ENCODE measurements at places on chromosomes 6 and 20.
A peak's percentile ranks its signal among the peaks of the same experiment; 100 is the strongest.

- no peak for DNase-seq
Measured at GRCh38 chr6:106518748-106519147, 110.5 kb downstream of the RTN4IP1 start.

DNA sequence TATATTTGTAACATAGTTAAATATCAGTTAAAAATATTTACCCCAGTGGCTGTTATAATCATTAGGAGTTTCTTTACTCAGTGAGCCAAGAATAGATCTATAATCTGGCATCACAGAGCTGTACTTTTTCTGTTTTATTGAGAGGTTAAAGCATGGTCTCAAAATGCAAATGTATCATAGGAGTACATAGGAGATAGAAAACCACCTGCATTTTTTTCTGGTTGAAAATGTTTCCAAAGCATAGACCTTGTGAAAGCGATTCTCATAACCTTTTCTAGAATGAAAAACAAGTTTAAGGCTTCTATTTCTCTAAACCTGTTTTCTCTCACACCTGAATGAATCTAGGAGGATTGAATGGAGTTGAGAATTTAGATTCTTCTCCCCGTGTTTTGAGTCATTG lies 14.4 kb downstream of the KCNQ5 start:
- no peak for DNase-seq

GRCh38 chr6:111844376-111844775 lies 28.9 kb downstream of the FYN start:
- no peak for DNase-seq

DNA sequence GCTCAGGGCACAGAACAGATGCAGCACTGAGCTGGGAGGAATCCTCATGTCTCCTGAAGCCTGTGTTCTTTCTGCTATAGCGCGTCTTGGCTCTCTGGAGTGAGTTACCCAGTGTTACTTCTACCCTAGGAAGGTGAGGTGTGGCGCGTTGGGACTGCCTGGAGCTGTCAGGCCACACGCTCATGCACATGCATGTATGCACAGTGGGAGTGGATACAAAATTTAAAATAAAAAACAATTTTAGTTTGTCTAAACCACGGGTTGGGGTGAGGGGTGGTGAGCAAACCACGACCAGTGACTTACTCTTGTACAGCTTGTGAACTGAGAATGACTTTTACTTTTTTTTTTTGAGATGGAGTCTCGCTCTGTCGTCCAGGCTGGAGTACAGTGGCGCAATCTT lies 298.6 kb upstream of the SUPT3H start:
- no peak for DNase-seq

DNA sequence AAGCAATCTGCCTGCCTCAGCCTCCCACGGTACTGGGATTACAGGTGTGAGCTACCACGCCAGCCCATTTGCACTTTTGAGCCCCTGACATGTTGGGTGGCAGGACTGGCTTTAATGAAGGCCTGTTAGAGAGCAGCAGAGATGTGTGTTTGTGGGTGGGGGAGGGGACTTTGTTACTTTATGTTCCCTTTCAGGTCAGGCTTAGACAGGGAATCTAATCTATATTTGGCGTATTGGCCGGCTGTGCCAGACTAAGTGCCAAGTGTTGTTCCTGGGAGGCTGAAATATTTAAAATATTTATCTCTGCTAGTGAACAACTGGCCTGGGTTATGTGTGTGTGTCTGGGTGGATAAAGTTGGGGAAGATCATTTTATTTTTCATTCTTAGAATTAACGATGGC lies 6.1 kb downstream of the GMPR start:
- no peak for DNase-seq

GRCh38 chr6:10248378-10248843 lies 166.5 kb downstream of the TFAP2A start:
- DNase-seq = no peak

- no peak for DNase-seq
Measured at GRCh38 chr6:125839879-125840278, 49.1 kb downstream of the NCOA7 start.

- DNase-seq = no peak
Measured at GRCh38 chr6:25481267-25481666, 170.7 kb upstream of the SCGN start.

DNA sequence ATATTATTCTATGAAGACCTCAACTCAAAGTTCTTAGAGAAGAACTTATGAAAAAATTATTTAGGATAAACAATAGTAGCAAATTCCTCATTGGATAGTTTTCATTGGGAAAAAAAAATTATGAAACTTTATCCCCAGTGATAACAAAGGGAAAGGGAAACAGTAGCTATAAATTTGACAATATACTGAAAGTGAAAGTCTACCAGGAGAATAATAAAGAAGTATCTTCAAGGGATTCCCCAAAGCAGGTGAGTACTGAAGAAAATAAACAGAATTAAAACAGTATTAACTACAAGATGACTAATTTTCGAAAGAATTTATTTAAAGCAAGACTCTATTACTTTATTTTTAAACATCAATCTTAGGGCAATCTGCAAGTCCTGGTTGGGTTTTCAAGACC lies 56.4 kb downstream of the REPS1 start:
- DNase-seq = no peak

- no peak for DNase-seq
Measured at GRCh38 chr6:127103482-127103881, 15.0 kb upstream of the RSPO3 start.

GRCh38 chr6:32883789-32884188 lies 29.8 kb downstream of the PSMB9 start:
- no peak for DNase-seq

- no peak for DNase-seq
Measured at GRCh38 chr6:46104209-46104608, 25.6 kb upstream of the ENPP4 start.

DNA sequence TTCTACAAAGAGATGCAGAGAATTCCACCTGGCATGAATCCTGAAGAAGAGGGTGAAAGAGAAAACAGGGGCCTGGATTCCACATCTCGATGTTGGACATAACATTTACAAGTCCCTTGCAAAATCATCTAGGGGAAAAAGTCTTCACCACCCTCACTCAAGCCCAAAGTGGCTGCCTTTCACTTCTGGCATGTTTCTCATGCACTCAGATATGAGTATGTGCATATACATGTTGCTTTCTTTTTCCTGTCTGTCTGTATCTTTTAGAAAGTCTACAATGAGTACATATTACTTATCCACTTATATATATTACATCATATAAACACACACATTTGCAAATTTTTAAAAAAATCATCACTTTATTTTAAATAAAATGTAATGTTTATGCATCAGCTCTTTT lies 159.3 kb downstream of the KIF6 start:
- no peak for DNase-seq

- DNase-seq = no peak
Measured at GRCh38 chr20:53748176-53748575, 154.5 kb upstream of the ZNF217 start.

DNA sequence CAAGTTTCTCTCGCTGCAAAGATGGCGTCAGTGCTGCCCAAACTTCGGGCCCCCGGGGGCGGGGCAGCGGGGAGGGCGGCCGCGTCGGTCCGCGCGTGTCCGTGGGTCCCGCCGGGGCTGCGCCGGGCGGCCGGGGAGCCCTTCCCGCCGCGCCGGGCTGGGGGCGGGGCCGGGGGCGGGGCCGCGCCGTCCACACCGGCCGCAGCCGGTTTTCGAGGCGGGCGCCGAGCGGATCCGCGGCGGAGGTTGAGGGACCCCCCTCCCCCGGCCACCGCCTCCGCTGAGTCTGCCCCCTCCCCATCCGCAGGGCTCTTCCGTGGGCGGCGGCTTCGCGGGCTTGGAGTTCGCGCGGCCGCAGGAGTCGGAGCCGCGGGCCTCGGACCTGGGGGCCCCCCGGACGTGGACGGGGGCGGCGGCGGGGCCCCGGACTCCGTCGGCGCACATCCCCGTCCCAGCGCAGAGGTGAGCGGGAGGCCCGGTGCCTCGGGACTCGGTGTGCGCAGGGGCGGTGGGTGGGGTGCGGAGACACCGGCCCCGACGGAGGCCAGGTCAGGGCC lies 572 bp downstream of the SLC2A4RG start:
- DNase-seq = peak; percentile 33

- DNase-seq = peak; percentile 53
Measured at GRCh38 chr6:43575105-43575771, 600 bp downstream of the XPO5 start.

- peak; percentile 41 for DNase-seq
Measured at GRCh38 chr20:5933802-5934436, 16.4 kb downstream of the TRMT6 start.

- no peak for DNase-seq
Measured at GRCh38 chr6:20559924-20560551, 25.8 kb downstream of the CDKAL1 start.

DNA sequence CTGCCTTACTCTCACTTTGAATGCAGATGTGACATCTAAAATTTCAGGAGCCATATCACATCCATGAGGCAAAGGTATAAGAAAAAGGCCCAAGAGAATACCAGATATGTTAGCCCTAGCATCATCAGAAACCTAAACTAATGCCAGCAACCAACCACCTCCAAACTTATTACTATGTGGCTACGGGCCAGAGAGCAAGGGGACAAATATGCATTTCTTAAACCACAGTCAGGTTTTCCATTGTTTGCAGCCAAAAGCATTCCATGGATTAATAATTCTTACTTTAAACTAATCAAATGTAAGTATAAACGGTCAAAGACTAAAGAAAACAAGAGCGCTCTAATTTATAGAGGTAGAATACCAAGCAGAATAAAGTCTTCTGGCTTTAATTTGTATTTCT lies 84.7 kb downstream of the TASP1 start:
- no peak for DNase-seq

DNA sequence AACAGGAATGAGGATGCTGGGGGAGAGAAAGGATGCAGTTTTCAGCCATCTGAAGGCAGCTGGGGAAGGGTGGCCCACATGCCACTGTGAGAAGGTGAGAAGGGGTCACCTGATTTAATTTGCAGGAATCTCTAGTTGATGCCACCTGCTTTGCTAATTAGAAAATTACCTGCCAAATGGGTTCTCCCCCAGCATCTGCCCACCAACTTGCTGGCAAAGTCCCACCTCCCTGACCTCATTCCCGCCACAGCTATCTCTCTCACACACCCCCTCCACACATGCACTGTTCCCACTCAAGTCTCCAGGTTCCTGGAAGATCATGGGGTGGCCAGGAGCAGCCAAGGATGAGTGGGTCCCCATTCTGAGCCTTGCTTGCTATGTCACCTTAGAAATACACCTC lies 70.7 kb downstream of the LRFN2 start:
- DNase-seq = no peak

GRCh38 chr6:129936329-129937165 lies 75.4 kb upstream of the TMEM244 start:
- peak; percentile 66 for DNase-seq

- no peak for DNase-seq
Measured at GRCh38 chr6:3032986-3033385, 33.3 kb downstream of the NQO2 start.

DNA sequence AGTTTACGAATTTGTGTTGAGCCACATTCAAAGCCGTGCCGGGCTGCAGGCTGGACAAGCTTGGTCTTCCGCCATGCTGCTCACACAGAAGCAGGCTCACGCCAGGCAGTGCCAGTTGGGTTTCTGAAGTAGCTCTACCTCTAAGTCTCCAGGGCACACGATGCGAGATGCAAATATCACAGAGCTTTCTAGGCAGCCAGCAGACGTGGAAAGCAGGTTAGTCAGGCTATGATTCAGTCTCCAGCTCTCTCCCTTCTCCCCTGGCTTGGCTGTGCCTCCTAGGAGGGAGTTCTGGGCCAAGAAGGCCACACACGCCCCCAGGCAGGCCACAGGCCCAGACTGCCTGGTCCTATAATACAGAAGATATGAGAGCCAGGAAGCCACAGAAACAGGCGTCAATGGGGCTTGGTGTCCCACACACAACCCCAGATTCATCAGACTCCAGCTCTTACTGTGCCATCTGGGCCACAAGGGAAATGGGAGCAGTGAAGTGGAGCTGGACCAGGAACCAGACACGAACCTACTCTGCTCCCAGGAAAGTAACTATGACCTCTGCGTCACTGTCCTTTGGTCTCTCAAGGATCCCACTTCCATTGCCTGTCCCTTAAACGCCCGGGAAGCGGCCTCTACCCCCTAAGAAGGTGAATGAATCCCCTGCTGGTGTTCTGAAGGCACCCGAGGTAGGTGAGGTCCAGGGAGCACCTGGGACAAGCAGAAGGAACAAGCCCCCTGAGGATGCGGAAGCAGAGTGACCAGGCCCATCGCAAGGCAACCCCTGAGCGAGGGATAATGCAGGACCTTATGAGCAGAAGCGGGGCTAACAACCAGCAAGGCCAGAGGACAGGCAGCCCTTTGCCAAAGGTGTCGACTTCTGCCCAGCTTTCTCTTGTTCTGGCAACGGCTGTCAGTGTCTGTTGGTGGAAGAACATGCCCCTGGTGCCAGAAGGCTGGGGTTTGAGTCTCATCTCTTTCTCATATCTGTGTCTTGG lies 61.2 kb downstream of the GFOD1 start:
- DNase-seq = no peak

DNA sequence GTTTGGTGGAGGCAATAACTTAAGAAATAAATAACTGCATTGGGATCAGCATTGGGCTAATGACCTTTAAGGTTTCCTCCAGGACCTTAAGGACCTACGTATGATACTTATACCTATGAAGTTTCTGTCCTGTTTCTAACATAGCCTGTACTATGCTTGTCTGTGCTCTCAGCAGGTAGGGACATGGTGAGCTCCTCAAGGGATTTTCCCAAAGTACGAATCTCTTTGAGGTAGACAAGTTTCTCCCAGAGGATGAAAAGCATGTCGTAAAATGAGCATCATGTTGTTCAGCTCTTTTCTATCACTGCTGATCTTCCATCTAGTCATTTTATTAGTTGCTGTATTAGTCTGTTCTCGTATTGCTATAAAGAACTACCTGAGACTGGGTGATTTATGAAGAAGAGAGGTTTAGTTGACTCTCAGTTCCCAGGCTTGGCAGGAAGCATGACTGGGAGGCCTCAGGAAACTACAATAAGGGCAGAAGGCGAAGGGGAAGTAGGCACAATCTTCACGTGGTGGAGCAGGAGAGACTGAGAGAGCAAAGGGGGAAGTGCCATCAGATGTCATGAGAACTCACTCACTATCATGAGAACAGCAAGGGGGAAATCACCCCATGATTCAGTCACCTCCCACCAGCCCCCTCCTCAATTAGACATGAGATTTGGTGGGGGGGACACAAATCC lies 77.8 kb upstream of the TGM3 start:
- no peak for DNase-seq

- DNase-seq = no peak
Measured at GRCh38 chr6:105797983-105798453, 288.1 kb upstream of the PRDM1 start.

- no peak for DNase-seq
Measured at GRCh38 chr6:56076033-56076432, 171.3 kb downstream of the COL21A1 start.

DNA sequence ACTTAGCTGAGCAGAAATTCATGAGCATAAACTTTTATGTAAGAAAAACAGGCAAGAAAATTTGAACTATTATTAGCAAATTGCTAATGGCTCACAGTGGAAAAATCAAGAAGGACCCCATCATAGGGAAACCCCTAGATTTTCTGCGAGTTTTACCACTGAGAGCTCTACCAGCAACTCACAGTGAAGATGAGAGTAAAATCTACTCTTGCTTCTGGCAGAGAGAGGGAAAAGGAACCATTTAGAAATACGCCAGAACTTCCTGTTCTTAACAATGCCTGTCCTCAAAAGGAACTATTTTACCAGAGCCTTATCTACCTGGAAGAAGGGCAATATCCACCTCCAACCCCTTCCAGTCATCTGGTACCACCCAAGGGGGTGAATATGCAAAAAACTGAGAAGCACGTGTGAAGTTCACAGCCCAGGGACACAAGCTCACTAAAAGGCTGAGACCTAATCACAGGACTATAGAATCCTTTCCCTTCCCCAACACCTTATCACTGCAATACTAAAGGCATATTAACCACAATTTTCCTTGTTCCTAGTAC lies 34.4 kb upstream of the ASF1A start:
- DNase-seq = no peak

Measured in SW 1271 (cell line).